ENCODE measurements at places on chromosomes 16 and 17.

DNA sequence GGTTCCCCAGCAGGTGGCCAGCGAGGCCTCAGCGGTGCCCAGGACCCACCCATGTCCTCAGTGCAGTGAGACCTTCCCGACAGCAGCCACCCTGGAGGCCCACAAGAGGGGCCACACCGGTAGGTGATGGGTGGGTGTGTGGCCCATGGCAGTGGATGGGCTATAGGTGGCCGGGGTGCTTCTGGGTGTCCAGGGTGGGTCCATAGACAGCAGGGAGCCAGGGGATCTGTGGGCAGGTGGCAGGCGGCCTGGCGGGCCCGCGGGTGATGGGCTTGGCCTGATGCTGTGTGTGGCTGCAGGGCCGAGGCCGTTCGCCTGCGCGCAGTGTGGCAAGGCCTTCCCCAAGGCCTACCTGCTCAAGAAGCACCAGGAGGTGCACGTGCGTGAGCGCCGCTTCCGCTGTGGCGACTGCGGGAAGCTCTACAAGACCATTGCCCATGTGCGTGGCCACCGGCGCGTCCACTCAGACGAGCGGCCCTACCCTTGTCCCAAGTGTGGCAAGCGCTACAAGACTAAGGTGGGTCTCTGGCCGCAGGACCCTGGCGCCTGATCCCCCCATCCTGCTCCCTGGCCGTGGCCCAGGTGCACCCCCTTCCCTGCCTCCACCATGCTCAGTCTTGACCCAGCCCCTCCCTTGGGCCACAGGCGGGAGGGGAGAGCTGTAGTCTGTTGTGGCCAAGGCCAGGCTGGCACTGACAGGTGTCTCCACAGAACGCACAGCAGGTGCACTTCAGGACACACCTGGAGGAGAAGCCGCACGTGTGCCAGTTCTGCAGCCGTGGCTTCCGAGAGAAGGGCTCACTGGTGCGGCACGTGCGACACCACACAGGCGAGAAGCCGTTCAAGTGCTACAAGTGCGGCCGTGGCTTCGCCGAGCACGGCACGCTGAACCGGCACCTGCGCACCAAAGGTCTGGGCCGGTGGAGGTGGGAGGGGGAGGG, 2.1 kb upstream of the DNASE1L2 start:
- DNase-seq: no peak

- DNase-seq: no peak
These were observed 282.6 kb upstream of the IRX3 start for GRCh38 chr16:54568906-54569807.

GRCh38 chr17:81334391-81334901, 39.3 kb upstream of the SLC38A10 start:
- DNase-seq: no peak

GRCh38 chr17:596763-597644, 117.6 kb downstream of the VPS53 start:
- DNase-seq: no peak

DNA sequence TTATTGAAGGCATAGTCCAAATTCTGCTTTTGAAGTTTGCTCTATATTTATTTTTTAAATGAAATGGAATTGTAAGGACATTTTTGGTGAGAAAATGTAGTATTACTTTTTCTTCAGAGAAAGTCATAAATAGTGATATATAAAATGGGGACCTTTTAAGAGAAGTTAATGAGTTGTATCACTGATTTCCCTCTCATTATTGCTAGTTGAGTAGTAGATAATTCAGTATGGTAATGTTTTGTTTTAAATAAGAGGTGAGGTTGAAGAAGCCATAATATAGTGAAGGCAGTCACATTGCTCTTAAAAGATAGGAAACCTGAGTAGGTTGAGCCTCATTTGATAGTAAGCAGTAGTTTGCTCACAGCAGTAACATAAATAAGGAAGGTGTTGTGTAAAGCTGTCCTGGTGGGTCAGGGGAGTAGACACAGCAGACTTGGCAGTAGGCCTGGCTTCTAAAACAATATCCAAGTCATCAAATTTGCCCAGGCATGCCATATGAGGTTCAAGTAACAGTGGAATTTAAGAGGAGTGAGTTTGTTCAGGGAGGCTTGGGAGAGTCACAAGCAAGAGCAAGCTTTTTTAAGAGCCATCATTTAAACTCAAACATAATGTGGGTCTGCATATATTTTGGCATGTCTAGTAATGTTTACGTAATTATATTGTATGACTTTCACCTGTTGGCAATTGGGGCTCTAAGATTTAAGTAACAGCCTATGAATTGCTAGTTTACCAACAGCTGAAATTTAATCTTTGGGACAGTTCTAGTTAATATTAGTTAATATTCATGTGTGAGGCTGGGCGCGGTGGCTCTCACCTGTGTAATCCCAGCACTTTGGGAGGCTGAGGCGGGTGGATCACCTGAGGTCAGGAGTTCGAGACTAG, 6.5 kb downstream of the NFATC3 start:
- DNase-seq: no peak

DNA sequence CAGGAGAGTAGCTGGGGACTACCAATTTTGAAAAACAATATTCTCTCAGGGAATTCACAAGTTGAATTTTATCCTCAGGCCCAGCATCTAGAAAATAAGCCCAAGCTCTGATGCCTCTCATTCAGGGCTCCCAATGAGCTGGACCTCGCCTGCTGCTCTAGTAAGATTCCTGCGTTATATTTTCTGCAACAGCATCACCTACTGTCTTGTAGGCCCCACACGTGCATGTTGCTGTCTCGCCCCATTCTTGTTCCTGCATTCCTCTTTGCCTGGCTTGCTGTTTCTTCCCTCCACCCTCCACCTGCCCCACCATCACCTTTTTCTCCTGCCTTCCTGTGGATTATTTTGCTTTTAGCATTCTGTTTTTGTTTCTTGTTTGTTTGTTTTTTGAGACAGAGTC, 8.3 kb upstream of the ST6GALNAC2 start:
- no peak for DNase-seq

GRCh38 chr17:19295473-19296135, 58.4 kb downstream of the EPN2 start:
- no peak for DNase-seq

GRCh38 chr17:56173958-56174835, 20.9 kb downstream of the ANKFN1 start:
- DNase-seq: peak; percentile 63

DNA sequence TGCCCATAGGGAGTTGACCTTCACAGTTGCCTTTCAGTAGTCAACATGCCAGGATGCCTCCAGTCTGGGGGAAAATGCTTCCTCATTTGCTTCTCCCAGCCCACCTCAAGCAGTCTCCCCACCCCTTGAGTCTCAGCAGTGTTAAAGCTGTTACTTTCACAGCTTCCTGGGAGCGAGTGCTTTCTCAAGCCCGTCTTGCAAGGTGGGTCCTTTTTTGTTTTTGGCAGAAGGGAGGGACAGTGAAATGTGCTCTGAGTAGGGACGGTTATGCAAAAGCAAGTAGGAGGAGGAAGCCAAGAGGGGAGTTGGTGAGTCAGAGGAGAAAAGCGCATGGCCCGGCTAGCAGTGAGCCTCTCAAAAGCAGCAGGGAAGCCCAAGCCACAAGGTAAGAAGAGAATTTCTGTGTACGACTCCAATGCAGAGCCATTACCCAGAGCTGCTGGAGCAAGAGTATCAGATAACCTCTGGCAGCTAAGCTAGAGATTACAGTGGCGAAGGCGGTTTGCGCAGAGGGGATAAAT, at the start of gene CHST4:
CHST4 (plus strand) TSS at position 316 of the 521 bp plus-strand sequence. CDS start 10,252 bp downstream, outside the sequence.
- DNase-seq: peak; percentile 94
